CD4-positive, alpha-beta T cell (primary cell): ENCODE measurements at places on chromosomes 6 and 20.

- DNase-seq: peak; percentile 8
Measured at GRCh38 chr20:43781215-43781614, 54.4 kb upstream of the GTSF1L start.

GRCh38 chr6:98546376-98546775, 288.0 kb upstream of the POU3F2 start:
- DNase-seq: no peak

DNA sequence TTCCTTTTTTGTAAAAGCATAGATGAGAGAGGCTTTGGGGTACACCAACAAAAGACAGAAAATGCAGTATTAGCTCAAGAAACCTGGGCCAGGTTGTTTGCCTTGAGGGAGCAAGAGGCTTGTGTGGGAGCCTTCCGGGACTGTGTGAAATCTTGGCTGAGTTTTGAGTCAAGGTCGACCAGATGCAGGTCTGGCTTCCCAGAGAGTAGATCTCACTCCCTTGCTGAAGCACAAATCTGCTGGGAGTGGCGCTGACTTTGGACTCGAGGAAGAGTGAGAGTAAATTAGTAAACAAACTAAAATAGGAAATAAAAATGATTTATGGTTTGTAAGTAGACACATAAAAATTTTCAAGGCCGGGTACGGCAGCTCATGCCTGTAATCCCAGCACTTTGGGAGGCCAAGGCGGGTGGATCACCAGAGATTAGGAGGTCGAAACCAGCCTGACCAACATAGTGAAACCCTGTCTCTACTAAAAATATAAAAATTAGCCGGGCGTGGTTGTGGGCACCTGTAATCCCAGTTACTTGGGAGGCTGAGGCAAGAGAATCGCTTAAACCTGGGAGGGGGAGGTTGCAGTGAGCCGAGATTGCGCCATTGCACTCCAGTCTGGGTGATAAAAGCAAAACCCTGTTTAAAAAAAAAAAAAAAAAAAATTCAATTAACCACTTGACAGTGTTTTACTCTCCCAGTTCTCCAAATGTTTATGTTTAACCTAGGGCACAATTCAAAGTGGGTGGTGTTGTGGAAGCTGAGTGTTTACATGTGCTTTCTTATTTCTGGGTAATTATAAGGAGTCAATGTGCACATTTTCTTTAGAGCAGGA, 27.7 kb upstream of the EDN1 start:
- no peak for DNase-seq

DNA sequence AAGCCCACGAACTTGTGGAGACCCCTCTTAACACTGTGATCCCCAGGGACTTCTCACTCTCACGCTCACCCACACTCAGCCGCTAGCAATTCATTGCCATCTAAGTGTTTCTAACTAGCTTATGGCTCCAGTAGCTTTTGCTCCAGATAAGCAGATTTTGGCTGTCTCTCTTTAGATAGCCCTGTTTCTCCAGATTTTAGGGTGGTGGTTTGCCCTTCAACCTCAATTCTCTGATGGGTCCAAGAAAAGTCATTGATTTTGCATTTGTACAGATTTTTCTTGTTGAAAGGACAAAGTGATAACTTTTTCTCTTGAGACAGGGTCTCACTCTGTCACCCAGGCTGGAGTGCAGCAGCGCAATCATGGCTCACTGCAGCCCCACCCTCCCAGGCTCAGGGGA, 41.2 kb downstream of the NR2E1 start:
- no peak for DNase-seq

DNA sequence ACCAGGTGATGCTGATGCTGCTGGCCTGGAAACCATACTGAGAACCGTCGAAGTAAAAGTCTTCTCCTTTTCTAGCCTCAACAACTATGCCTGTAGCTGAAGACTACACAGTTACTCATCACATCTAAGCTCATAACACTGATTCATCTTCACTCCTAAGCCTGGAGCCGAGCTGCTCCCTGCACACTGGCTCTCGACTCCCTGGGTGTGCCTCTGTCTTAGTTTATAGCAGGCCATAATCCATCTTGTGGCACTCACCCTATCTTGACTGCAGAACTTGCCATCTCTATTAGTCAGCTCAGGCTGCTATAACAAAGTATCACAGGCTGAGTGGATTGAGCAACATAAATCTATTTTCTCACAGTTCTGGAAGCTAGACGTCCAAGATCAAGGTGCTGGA, 191.0 kb downstream of the UNC5CL start:
- DNase-seq: no peak

- DNase-seq: no peak
Measured at GRCh38 chr20:53712212-53712977, 118.8 kb upstream of the ZNF217 start.

DNA sequence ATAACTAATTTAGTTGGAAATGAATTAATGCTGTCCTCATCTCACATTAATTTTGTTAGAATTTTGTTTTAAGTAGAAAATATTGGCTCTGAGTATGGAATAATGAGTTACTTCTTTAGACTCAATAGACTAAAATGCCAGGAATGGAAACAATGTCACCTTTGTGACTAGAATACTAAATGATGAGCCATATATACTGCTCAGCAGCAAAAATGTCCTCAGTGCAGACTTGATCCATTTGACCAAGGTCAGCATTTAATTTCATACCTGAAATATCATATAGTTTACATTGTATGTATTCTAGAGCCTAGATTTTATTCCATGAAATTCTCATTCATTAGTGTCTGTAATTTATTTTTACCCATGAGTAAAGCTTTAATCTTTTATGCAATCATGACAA, 217.7 kb downstream of the ADGRB3 start:
- DNase-seq: no peak

DNA sequence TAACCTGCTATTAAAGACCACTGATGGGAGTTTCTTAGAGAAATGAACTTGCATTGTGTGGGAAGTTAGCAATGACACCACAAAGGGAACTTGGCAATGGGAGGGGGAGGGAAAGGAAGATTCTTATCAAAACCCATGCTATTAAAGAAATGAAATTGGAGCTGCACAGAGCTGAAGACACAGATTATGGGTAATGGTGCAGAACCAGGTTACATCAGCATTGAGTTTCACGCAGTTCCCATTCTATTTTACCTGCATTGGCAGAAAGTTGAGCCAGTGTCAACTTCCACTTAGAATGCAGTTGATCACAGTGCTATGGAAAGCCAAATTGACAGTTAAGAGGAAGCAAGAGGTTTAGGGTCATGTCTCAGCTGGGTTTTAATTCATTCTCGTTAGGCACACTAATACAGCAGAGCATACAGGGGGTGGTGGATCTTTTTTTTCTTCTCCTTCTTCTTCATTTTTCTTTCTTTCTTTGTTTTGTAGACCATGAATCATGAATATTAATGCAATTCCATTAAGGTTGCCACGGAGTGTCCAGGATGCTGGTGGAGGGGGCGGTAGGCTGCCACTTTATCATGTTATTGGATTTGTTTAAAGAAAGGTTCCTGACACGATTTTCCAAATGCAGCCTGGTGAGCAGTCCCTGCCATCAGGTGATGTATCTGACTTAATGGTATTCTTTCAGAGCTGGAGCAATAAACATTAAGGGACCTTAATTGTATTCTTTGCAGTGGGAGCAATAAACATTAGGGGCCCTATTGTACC, 1092.0 kb upstream of the MAP3K7 start:
- DNase-seq: no peak

- DNase-seq: no peak
Measured at GRCh38 chr6:47628448-47629272, 69.7 kb upstream of the ADGRF4 start.

- no peak for DNase-seq
Measured at GRCh38 chr6:144897441-144897921, 612.3 kb downstream of the UTRN start.

- no peak for DNase-seq
Measured at GRCh38 chr20:48680650-48681049, 147.1 kb downstream of the PREX1 start.

- DNase-seq: no peak
Measured at GRCh38 chr20:42598581-42598980, 591.1 kb downstream of the PTPRT start.

DNA sequence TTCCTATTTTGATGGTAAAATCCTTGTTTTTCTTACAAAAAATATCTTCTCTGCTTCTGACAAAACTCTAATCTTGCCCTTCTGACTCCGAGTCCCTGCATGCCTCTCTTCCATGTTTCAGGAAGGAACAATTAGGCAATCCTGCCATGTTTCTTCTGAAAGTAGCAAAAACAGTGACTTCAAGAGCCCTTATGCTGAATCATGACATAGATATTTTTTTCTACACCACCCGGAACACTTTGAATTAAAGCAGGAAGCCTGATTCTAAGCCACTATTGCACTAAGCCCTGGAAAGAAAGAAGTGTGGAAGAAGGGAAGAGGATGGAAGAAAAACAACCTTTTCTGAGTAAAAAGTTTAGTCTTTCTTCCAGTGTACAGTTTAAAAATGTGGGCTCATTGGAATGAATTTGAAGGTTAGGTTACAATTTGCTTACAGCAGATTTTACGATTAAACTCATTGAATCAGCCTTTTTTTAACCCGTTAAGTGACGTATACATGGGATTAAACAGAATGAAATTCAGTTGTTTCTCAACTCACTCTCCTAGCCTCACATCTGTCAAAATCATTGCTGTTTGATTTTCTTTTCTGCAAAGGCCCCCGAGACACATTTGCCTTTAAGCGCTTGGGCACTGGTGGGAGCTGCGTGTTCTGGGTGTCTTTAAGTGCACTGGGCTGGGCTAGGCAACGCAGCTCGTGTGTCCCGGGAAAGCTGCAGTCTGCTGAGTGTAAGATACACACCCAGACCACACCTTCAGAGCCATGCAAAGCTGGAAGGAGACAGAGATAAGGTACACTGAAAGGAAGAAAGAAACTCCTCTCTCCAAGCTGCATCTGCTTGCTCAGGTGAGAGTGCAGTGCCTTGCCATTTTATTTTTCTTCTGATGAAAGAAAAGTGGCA, 159.4 kb upstream of the CITED2 start:
- DNase-seq: no peak

GRCh38 chr6:57198926-57199636, 23.0 kb downstream of the RAB23 start:
- DNase-seq: no peak
